ENCODE measurements at places on chromosomes 5 and 9. TPM values are rescaled to one million over a fixed set of nuclear protein-coding genes. Genes with fewer than 3 reads are reported as not detected.

DNA sequence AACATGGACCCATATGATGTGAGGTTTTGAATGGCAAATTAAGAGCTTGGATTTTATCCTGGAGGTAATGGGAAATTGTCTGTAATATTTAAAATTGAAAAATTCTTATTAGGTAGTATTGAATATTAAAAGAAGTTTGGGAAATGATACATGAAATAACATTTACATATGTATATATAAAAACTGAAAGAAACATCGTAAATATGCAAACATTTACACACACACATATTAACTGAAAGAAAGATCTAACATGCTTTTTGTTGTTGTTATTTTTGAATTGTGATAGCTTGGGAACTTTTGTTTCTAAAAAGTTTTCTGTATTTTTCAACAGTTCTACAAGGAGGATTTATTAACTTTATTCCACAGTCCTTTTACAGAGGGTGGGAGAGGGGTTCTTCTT is 82.8 kb upstream of the ITGA2 start:
- DNase-seq = no peak

DNA sequence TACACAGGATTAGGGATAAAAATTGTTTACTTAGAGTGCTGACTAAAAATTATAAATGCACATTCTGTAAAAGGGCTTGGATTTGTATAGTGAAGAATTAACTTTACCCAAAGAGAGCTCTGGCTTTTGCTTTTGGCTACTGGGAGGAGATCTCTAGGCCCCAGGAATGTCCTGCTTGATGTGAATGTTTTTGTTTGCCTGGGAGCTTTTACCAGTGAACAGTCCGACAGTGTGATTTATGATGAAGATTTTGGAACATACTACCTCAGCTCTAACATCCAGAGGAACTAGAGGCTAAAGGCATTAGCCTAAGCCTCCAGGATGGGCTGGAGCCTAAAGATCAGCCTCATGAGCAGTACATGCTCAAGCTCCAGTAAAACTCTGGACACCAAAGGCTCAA is 103.7 kb upstream of the RFX3 start:
- no peak for DNase-seq

DNA sequence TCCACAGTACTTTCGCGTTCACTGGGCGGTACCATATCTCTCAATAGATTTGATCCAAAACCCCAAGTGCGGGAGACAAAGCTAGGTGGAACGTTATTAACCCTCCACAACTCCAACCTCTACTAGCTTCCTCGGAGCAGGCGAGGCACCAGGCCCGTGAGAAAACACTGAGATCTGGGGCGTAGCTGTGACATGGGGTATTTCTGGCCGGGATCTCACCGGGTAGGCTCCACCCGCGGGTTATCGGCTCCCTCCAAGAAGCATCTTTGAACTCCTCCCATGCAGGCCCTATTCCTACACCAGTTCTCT is 350 bp upstream of the SLC25A46 start:
- no peak for DNase-seq

- DNase-seq = no peak
Measured at GRCh38 chr5:164481270-164481669, 975.9 kb downstream of the MAT2B start.

- no peak for DNase-seq
Measured at GRCh38 chr9:33318225-33318624, 27.9 kb downstream of the NFX1 start.

DNA sequence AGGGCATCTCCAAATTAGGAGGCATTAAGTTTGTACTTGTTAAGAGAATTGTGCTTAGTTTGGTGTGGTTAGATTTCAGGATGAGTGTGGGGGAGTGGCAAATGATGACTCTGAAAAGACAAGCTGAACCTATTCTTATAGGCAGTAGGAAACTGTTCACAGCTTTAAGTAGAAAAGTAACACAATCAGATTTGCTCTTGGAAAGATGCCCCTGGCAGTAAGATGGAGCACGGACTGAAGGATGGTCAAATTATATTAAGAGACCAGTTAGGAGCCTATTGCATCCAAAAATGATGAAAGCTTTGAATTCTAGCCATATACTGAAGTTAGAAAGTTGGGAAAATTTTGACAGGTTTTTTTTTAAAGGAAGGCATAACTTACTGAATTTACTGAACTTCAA is 254.2 kb upstream of the MEF2C start:
- DNase-seq = no peak

DNA sequence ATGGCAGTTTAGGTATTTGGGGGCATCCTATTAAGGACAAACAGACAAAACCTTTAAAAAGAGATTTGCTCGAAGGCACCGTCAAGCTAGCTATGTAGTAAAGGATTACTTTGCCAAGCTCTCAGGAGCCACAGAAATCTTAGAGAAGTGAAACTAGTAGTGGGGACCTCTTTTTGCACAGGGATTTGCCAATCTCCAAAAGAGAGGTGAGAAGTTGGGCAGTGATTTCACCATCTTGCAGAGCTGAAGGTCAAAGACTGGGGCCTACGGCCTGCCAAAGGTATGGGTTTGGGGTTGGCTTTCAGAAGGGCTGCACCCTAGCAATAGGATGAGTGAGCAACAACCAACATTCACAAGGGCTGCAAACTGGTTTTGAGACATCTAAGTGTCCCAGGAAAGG is 1.6 kb upstream of the FCN1 start:
- DNase-seq = no peak

DNA sequence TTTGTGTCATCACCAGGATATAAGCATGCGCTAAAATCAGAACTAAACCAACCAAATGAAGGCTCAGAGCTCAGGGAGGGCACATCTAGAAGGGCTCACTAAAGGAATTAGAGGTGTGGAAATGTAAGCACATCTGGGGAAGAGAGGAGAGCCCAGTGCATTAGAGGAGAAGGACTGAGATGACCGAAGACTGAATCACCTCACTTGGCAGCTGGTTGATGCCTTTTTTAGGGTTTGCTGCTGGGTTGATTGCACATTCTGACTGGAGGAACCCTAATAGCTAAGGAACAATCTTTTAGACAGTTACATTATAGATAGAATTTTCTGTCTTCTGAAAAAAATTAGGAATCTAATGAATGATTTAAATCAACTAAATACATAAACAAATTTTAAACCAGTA is 8.2 kb upstream of the IFNA21 start:
- no peak for DNase-seq

DNA sequence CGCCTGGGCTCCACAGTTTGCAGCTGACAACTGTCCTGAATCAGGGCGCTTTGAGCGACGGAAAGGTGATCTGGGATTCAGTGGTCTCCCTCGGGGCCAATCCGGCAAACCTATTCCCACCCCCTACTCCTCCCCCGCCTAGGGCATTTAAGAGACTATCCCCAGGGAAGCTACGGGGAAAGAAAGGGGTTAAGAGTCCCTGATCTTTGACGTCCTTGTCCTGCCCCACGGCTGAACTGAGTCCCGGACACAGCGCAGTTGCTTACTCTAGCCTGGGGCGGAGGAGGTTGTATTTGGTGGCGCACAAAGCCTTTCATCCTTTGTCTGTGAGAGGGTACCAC is 3.4 kb downstream of the RORB start:
- no peak for DNase-seq

DNA sequence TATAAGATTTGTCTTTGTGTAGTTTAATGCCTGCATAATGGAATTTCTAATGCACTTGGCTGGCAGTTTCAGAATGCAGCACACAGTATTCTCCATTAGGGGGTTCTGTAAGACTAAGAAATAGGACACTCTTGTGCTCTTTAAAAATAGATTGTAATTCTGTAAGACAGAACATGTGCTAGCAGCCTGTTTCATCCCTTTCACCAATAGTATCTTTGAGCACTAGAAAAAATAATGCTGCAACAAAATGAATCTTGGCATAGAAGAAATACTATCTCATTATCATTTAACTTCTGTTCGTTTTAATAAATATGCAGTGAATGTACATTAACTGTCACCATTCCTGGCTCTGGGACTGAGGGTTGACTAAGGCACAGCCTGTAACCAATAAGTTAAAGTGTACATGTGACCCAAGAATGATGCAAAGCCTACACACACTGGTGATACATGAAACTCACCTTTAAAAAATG is 23.8 kb upstream of the ZNF622 start:
- DNase-seq = peak; percentile 46

- no peak for DNase-seq
Measured at GRCh38 chr5:174056064-174056847, 10.8 kb downstream of the NSG2 start.

DNA sequence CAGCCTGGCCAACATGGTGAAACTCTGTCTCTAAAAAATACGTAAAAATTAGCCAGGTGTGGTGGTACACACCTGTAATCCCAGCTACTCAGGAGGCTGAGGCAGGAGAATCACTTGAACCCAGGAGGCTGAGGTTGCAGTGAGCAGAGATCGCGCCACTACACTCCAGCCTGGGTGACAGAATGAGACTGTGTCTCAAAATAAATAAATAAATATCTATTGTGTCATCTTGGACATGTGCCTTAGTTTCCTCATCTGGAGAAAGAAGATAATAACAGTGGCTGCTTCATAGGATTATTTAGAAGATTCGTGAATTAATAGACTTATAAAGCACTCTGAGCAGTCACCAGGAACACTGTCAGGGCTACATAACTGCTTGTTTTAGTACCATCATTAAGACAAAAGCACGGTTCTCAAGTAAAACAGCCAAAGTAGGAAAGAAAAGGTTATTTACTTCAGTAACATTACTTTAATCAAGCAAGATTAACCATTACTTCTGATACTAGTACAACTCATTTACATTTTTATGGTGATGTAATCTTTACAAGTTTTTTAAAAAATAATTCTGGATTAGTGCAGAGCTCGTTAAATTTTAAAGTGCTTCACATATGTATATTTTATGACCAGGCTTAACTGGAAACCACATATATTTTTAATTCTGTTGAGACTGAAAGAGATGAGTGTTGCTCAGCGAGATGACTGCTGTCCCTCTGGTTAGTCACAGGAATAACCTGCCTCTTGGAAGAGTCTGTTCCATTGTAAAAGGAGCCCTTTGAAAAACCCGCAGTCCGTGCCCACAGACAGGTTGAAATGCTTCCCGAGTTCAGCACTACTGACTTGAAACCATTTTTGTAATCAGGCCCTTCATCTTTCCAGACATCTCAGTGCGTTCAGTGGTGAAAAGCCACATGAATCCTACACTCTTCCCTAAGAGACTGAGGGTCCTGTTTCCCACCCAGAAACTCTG is 36.7 kb downstream of the ANKH start:
- DNase-seq = no peak

- no peak for DNase-seq
Measured at GRCh38 chr5:135714126-135714894, 120.2 kb upstream of the SLC25A48 start.

CDHR2 gene
- 0.32 TPM for polyA plus RNA-seq

PROB1 gene
- 0.73 TPM for polyA plus RNA-seq

SPINK7 gene
- polyA plus RNA-seq = 0.63 TPM

RNF208 gene
- 4.0 TPM for polyA plus RNA-seq
